Stimulated activated CD8-positive, alpha-beta memory T cell treated with anti-CD3 and anti-CD28 coated beads, Interleukin-7, amount 100 ng/mL, for 4 hours (primary cell): ENCODE measurements at places on chromosomes 2 and 18.

DNA sequence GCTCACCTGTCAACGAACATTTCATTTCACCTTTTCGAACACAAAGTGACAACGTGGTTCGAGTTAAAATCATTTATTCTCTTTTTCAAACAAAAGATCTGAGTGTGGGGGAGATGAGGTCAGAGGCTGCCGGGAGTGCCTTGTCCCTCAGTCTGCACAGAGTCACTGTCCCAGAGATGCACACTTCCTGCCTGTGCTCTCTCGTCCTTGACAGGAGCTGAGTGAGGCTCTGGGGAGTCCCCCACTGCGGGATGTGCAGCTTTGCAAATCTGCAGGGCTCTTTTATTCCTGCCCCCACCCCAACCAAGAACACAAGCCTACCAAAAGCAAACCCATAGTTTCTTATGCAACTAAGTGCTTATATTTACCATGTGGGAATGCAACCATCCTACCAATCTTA is 497.8 kb downstream of the EIPR1 start:
- DNase-seq: no peak

GRCh38 chr2:44804406-44805265 is 136.9 kb upstream of the SIX3 start:
- no peak for DNase-seq

DNA sequence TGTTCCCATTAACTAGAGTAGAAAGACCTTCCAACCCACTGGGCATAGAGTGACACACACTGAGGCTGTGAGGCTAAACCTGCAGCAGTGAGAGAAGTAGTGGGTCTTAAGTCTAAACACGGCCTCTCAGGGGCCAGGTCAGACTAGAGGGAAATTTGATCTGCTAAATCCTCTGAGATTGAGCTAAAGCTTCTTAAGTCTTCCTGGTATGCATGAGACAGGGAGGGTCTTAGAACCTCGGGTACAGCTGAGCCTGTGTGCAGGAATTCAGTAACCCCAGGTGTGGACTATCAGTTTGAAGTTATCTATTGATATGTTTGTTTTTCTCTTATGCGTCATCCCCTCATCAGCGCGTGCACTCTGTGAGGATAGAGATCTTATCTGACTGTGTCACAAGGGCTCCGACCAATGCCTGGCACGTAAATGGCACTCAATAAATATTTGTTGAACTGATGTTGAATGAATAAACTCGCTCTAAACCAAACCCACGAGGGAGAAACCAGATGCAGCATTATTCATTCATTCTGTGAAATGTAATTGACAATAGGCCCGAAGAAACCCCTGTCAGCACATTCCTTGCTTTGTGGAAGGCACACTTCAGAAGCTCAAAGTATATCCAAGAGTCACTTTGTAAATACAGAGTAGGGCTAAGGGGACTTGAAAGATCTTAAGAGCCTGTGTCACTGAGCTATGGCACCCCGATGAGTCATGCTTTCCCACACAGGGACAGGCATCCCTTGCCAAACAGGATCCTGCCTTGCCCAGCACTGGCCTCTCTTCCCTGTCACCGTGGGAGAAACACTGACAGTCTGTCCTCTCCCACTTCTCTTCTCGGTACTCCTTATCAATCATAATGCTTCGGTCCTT is 21.7 kb upstream of the RAB10 start:
- DNase-seq: no peak

DNA sequence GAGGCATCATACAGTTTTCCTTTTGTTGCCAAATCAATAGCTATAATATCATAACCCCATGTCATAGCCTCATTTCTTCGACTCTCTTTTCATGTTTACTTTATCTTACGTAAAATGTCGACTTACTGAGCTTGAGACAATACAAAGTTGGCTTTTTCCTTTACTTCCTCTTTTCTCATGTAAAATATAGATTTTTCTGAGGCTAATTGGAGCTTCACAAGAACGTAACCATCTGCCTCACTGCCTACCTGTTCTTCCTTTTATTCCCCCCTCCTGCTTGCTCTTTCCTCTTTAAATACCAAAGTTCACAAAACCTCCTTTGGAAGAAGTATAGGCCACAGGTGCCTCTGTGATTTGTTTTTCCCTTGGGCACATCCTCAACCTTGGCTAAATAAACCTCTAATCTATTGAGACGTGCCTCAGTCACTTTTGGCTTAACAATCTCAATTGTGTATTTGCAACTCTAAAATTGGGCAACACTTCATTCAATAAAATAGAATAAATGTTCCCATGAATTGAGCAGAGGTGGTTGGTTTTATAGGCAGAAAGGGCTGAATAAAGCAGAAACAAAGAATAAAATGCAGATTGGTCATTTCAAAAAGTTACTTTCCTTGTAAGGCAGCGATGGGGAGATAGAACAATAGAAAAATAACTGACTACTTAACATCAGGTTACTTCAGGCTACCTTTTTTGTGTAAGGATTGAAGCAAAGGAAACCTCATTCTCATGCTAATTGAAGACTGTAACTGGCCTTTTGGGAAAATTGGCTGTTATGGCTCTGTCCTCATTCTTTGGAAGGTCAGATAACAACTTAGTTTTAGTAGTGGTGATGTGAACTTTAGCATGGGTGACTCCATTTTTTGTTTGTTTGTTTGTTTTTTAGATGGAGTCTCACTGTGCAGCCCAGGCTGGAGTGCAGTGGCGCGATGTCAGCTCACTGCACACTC is 21.3 kb downstream of the COMMD1 start:
- no peak for DNase-seq

- DNase-seq: no peak
Observed at GRCh38 chr2:85053802-85054201, 79.4 kb upstream of the TCF7L1 start.

DNA sequence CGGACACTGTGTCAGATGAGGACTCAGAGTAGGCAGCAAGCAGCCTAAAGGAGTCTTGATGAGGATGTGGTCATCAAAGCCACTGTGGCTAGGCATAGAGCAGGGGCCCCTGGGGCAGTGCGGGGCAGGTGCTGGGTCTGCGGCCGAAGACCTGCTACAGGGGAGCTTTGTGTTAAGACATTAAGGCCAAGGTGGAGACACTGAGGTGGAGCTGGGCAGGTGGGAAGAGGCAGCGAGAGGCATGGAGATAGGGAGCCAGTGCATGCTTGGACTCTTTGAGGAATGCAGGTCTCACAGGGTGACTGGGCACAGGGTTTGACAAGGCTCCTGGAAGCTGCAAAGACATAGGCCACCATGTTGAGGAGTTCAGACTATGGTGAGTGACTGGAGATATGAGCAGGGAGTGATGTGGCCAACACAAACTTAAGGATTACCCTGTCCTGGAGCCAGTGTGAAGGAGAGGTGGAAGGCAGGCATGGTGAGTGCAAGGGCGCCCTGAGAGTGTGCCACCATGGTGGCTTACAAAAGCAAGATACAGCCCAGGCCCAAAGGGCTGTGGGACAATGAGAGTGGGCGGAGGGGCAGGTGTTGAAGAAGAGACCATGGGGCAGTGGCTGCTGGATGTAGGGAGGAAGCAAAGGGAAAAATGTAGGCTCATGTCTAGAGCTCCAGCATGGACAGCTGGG is 450.9 kb upstream of the HS6ST1 start:
- DNase-seq: no peak

DNA sequence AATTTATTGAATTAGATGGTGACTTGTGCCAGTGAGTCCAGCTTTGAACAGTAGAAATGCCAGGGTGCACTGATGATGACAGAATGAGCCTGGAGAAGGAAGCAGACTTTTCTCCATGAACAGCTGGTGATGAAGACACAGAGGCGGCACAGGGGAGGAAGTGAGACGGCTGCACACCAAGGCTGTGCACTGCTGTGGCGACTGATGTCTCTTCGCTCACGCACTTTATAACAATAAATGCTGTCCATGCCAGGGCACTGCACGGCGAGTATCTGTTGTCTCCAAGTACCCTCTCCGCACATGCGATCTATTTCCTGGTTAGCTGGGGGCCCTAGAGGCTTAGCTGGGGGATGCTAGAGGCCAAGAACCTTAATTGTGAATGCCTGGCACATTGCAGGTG is 175.2 kb downstream of the TMEM200C start:
- DNase-seq: no peak

DNA sequence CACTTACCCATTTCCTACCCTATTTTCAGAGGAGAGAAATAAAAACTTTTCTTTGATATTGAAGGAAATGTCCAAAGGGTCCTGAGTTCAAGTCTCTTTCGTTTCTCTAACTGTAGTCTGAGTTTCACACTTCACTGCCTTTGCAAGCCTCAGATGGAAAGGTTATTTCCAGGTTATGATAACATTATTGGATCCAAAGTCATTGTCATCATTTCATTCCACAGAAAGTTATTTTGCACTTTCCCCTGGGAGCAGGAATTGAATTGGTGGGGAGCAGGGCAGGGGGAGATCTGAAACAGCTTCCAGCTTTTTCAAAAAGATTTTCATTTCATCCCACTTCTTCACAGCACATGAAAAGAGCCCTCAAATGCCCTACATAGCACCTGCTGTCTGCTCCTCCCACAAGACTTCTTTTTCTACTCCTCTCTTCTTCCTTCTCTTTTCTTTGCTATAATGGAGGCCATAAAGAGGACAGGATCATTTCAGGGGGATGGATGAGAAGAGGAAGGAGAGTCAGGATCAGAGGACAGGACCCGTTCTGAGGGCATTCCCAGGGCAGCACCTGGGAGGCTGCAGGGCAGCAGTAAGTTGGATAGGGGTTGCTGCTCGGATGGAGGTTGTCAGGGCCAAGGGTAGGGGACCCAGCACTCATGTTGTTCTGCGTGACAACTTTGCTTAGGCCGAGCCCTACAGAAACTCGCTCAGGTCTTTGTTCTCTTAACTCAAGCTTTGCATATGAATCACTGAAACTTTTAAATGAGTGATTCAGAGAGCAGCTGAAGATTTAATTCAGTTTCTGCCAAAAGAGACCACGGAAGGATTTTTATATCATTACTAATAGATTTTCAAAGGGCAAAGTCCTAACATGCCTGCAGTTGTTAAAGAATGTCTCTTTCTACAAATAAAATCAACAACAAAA is 11.4 kb upstream of the GALNT5 start:
- DNase-seq: no peak

GRCh38 chr2:177709986-177710401 is 317.4 kb downstream of the AGPS start:
- DNase-seq: no peak

GRCh38 chr18:62710417-62710816 is 4.9 kb upstream of the PHLPP1 start:
- DNase-seq: no peak

GRCh38 chr2:14425869-14426268 is 206.6 kb upstream of the LRATD1 start:
- no peak for DNase-seq

- DNase-seq: no peak
Observed at GRCh38 chr2:121061633-121062032, 223.4 kb downstream of the TFCP2L1 start.

- DNase-seq: no peak
Observed at GRCh38 chr2:120108749-120109148, 95.9 kb downstream of the EPB41L5 start.

GRCh38 chr2:158321264-158321663 is 135.3 kb downstream of the CCDC148 start:
- no peak for DNase-seq

DNA sequence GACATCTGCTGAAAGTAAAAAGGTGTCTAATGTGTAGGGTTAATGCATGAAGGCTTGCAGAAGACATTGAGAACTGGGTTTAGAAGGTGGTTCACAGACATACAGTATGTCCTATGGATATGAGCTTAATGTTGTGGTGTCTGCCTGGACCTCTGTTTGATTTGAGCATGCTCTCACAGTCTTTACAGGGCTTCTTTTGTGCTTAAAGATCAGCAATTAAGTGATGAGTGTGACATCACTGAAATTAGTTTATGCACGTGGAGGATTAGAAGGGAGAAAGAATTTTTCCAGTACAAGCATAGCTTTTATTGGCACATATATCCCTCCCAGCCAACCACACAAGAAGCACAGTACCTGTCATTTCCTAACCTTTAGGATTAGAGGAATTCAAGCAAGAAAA is 367.5 kb upstream of the RAB12 start:
- DNase-seq: no peak
